ENCODE measurements at places on chromosomes 1 and 21.

GRCh38 chr1:248792342-248792741 lies 33.4 kb downstream of the SH3BP5L start:
- no peak for DNase-seq

GRCh38 chr21:21415741-21416140 lies 417.5 kb downstream of the NCAM2 start:
- no peak for DNase-seq

- DNase-seq: no peak
These were observed 73.0 kb downstream of the NGF start for GRCh38 chr1:115265099-115265498.

DNA sequence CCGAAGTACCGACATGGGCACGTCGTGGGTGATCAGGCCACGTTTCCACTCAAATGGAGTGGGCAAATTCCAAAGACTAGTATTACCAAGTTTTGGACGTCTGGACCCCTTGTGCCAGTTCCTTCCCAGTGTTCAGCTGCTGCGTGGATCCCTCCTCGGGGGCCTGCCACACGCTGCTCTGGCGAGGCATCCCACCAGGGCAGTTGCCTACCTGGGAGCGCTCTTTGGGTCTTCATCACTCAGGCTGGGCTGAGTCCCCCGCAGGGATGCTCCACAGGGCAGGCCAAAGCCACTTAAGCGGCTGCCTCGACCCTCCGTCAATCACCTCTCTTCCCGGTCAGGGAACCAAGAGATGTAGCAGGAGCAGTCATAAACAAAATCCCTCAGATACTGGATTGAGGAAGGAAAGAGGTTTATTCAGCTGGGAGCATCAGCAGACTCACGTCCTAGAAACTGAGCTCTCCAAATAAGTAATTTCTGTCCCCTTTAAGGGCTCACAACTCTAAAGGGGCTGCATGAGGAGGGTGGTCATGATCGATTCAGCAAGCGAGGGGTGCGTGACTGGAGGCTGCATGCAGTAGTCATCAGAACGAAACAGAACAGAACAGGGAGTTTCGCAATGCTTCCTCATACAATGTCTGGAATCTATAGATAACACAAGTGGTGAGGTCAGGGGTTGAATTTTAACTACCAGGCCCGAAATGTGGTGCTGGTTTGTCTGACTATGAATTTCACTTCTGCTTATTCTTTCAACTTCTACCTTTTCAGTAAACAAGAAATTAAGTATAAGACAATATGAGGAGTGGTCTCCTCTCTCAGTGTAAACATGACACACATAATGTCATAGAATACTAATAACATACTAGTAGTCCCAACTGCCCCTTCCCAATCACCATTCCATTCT lies 998.6 kb upstream of the NCAM2 start:
- no peak for DNase-seq

GRCh38 chr21:29555601-29556000 lies 256.9 kb downstream of the BACH1 start:
- no peak for DNase-seq

GRCh38 chr21:45156459-45156858 lies 82.1 kb downstream of the ADARB1 start:
- DNase-seq: no peak

Measured in activated T-helper 9 cell treated with anti-CD3 and anti-CD28 coated beads, Interleukin-2, amount 50 U/mL, for 16 hours (primary cell).